CD4-positive, alpha-beta T cell treated with Interleukin-21 for 1 hour (primary cell): ENCODE measurements at places on chromosomes 12 and 14.

DNA sequence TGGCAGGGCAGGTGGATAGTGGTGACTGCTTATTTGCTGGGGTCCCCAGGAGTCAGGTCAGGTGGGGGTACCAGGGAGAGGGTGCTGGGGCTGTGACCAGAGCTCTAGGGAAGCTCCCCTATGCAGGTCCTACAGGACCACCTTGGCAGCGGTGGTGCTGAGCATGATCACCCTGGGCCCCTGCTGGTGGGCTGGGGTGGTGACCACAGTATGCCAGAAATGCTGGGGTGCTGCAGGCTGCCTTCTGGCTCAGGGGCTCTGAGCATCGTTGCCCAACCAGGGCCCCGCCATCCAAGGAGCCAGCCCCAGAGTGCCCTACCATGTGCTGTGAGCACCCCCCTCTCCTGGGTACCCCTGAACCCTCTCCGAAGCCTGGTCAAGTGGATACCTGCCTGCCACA is 17.5 kb upstream of the NUDT14 start:
- no peak for DNase-seq

GRCh38 chr14:104113631-104114420 is 24.6 kb upstream of the KIF26A start:
- no peak for DNase-seq

GRCh38 chr12:74381958-74382357 is 155.7 kb upstream of the ATXN7L3B start:
- DNase-seq = no peak

DNA sequence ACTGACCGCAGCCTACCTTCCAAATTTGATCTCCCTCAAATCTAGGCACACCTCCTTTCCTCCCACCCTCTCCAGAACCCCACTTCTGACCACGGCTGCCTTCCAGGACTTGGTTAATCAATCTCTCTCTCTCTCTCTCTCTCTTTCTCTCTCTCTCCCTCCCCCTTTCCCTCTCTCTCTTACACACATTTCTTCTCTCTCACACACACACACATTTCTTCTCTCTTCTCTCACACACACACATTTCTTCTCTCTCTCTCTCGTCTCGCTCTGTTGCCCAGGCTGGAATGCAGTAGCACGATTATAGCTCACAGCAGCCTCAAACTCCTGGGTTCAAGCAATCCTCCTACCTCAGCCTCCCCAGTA is 521 bp upstream of the GMFB start:
- no peak for DNase-seq

DNA sequence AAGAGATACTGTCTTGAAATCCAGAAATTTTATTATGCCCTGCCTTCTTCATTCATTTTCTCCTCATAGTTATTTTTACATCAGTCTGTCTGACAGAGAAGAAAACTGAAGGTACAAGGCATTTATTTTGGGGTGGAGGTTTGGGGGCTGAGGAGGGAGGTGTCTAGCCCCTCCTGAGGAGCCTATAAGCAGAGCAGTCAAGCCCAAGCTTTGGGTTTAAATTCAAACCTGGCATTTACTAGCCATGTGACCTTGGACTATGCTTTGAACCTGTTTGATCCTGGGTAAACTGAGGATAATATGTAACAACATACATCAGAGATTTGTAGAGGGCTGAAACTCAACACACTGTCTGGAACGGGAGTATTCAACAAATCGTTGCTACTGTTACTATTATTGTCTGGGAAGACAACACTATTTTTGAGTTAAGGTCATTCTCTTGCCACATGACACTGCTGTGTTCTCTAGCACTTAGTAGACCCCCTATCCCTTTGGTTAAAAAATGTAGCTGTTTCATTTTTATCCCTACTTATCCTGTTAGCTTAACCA is 66.1 kb upstream of the STRN3 start:
- DNase-seq = no peak

GRCh38 chr14:59224341-59224740 is 35.9 kb downstream of the DAAM1 start:
- no peak for DNase-seq

GRCh38 chr12:130026608-130027176 is 122.9 kb upstream of the TMEM132D start:
- DNase-seq = no peak

- no peak for DNase-seq
Observed at GRCh38 chr12:131093604-131093955, 139.9 kb downstream of the ADGRD1 start.

- peak; percentile 72 for DNase-seq
Observed at GRCh38 chr14:68285421-68286179, 466.0 kb downstream of the RAD51B start.

DNA sequence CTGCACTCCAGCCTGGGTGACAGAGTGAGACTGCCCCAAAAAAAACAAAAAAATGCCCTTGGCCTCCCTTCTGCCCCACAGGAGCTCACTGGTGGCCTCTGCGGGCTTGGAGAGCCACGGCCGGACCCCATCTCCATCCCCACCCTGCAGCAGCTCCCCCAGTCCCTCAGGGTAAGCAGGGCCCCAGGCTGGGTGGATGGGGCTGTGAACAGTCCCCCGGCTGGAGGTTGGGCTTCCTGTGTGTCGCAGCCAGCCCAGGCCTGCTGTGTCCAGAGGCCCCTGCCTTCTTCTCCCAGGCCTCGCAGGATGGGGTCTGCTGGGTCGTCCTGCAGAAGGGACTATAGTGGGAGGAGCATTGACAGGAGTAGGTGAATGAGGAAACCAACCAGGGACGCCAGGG is 15.4 kb upstream of the PUS1 start:
- DNase-seq = no peak

- no peak for DNase-seq
Observed at GRCh38 chr14:104221071-104221625, 82.8 kb downstream of the KIF26A start.

DNA sequence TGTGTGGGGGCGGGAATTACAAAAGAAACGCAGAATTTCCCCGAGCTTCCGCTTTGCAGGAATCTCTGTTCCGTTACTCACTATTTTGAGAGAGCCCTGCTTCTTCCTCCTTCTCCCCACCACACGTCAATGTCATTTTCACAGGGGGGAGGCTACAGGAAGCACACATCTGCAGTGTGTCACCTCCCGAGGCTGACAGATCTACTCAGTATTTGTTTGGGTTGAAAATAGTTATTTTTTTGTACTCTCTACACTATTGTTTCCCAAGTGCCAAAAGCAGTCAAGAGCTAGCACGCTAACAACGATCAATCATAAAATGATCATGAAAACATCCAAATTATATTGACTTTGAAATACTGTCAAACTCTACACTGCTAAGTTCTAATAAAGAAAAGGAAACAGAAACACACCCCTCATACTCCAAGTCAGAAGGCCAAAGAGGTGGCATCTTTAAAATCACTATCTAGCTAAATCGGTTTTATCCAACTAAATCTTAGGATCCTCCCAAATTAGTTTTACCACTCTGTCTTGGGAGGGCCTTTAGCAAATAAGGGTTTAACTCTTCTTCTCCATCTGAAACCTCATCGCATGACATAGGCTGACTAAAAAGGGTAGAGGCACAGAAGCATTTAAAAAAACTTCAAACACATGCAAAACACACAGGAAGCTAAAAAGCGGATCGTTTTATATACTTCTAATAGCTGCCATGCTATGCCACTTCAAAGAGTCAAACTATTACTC is 51.8 kb downstream of the FOXN3 start:
- DNase-seq = peak; percentile 67

DNA sequence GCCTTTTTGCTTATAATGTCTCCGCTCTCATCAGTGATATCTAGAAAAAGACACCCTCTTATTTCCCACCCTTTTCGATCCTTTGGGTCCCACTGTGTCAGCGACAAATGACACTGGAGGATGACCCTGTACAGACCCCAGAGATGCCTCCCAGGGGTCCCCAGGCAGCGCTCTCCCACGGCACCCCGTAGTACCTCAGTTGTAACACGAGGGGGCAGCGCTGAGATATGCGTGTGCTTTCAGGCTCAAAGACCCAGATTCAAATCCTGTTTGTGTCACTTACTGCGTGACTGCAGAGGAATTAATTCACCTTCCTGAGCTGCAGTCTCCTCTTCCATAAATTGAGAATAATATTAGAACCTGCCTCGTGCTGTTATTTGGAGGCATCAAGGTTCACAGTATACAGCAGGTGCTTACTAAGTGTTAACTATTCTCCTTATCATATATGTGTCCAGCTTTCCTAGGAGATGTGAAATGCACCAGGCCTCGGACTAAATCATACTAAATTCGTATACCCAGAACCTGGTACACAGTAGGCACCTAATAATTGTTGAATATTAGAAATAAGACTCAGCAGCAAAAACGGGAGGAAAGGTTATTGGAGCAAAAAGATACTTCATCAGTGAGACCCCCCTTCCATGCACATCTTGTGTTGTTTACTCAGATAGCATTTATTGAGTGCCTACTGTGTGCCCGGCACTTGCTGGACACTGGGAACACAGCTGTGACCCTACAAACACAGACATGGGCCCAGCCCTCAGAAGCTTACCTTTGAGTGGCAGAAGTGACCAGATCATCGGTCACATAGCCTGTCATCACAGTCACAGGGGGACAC is 99.9 kb downstream of the PHETA1 start:
- DNase-seq = no peak

- peak; percentile 67 for DNase-seq
Observed at GRCh38 chr14:92613008-92613658, 99.6 kb downstream of the RIN3 start.

GRCh38 chr12:19971361-19972280 is 396.7 kb upstream of the PDE3A start:
- DNase-seq = no peak

GRCh38 chr12:44588651-44589050 is 287.5 kb downstream of the NELL2 start:
- DNase-seq = no peak

DNA sequence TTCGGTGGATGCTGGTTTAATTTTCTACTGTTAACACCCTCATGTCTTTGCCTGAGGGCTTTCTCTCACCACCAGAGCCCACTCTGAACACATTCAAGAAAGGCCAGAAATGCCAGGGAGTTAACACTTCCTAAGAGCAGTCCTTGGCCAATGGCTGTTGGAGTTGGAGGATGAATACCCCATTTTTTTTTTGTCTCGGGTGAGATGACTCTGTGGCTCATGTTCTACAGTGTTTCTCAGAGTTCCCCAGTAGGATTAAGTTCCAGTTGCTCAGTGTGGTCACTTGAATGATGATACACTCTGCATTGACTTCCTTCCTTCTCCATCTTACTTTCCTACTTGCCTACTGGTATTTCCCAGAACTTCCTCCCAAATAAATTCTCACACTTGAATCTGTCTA is 65.8 kb downstream of the FOS start:
- DNase-seq = no peak

- no peak for DNase-seq
Observed at GRCh38 chr12:86647800-86648199, 391.6 kb upstream of the MGAT4C start.

GRCh38 chr12:107978201-107978600 is 150.9 kb upstream of the WSCD2 start:
- DNase-seq = no peak

DNA sequence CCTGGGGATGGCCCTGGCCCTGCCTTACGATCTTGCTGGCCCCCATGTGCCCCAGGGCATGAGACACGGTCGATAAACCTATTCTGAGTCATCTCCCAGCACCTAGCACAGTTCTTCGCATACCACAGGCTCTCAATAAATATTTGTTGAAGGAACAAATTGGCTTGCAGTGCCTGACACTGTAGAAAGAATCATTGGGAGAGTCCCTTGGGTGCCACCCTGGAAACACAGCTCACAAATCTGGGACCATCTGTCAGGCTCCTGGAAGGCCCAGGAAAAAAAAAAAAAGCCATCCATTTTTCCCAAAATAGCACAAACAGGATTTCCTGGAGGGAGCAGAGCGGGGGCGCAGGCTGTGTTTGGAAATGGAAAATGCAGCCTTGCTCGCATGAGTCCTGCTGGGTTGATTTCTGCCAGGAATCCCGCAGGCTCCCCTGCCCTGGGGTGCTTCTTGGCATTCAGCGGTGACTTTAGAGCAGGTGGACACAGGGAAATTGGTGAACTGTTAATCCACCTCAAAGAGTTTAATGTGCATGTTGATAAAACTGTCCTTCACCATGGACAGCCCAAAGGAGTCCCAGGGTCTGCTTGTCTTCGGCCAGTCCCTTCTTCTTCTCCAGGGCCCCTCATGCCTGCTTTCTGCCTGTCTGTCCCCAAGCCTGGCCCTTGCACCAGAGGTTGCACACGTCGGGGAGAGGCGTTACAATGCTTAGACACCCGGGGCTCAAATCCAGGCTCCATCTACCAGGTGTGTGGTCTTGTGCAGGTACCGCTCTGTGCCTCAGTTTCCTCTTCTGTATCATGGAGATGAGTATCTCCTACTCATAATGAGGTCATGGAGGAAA is 106.1 kb upstream of the RFLNA start:
- no peak for DNase-seq

GRCh38 chr12:130456375-130457199 is 118.9 kb downstream of the PIWIL1 start:
- no peak for DNase-seq

DNA sequence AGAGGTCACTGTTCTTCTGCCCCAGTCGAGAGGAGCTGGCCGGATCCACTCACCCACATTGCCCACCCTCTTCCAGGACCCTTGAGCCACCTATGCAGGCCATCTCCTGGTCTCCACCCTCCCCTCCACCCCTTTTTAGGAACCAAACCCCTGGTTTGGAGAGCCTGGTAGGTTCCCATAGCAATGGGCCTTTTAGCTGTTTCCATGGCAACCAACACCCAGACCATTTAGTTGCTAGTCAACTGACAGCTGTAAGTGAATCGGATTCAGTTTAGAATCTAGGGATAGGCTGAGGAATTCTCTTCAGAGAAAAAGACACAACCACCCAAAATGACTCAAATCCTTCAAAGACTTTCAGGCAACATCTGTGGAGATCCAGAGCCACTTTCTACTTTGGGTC is 16.5 kb downstream of the NPC2 start:
- no peak for DNase-seq

GRCh38 chr14:50757702-50758101 is 73.3 kb downstream of the NIN start:
- no peak for DNase-seq

- DNase-seq = no peak
Observed at GRCh38 chr14:67733616-67734015, 31.9 kb downstream of the RDH12 start.

GRCh38 chr12:94095618-94096017 is 52.8 kb upstream of the PLXNC1 start:
- DNase-seq = no peak

DNA sequence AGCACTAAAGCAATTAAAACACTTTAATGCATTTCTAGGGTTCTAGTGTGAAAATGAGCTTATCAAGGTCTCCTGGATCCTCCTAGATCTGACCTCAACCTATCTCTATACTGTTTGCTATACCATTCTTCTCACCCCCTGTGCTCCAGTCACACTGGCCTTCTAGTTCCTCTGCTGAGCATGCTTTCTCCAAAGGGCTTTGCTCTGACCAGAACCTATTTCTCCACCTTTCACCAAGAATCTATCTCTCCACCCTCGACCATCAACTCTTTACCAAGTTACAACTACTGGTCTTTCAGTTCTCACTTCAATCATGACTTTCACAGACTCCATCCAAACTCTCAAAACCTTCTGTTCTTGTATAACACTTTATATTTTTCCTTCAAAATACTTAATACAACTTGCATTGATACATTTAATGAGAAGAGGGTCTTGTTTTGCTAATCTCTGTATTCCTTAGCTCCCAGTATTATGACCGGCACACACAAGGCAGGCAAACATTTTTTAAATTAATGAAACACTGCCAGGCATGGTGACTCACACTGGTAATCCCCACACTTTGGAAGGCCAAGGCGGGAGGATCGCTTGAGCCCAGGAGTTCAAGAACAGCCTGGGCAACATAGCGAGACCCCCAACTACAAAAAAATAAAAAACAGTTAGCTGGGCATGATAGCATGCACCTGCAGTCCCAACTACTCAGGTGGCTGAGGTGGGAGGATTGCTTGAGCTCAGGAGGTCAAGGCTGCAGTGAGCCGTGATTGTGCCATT is 22.8 kb downstream of the PPP1R12A start:
- no peak for DNase-seq

GRCh38 chr12:67592228-67593011 is 56.1 kb upstream of the DYRK2 start:
- peak; percentile 63 for DNase-seq
